ENCODE measurements at places on chromosomes 7 and 10.

- no peak for DNase-seq
These were observed 120.9 kb upstream of the DIP2C start for GRCh38 chr10:810351-810846.

DNA sequence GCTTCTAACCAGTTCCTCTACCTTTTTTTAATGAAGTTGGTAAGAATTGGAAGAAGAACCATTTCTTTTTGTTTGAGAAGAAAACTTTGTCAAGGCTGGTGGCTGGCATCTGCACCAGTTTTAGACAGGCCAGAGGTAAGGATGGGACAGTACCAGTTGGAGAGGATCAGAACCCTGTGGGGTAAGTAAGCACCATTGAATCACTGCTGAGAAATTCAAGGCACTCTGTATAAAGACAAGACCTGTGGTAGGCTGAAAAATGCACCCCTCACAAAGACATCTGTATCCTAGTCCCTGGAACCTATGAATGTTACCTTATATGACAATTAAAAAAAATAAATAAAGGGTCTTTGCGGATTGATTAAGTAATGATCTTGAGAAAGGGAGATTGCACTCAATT lies 166.7 kb upstream of the NRP1 start:
- DNase-seq, result no peak

GRCh38 chr10:103712146-103712545 lies 143.2 kb downstream of the SH3PXD2A start:
- DNase-seq, result no peak

DNA sequence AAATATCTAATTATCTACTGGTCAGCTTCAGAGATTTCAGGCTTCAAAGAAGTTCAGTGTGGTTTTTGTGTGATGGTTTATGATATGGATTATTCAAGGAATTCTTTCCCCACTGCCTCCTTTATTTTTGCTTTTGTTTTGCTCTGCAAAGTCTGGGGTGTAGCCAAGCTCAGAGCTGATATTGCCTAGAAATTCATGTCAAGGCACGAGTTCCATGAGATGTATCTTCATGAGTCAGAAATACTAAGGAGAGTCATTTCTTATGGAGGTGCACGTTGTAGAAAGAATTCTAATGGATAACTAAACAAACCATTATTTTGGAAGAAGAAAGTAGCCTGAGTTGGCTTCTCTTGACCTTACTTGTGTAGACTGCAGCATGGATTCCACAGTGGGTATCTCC lies 37.4 kb downstream of the VIM start:
- DNase-seq, result no peak

DNA sequence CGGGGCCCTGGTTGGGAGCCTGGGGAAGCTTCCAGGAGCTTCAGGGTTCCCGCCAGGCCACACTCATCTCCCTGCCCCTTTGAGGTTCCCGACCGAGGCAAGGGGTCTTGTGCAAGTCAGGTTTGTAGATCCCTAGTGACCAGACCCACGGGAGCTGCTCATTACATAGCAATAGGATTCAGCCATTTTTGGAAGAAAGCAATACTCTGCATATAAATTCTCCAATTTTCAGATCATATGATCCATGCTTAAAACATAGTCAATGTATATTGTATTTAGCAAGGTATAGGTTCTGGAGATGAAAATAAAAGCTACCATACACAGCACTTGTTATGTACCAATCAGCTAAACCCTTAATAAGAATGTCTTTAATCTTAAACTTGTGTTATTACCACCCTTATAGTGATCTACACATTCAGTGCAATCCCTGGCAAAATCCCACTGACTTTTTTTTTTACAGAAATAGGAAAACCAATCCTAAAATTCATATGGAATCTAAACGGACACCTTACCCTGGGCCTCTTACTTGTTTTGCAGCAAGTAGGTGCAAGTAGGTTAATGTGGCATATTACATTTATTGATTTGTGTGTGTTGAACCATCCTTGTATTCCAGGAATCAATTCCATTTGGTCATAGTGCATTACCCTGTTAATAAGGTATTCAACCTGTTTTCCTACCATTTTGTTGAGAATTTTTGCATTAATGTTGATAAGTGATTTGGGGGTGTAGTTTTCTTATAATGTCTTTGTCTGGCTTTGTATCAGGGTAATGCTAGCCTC lies 13.8 kb upstream of the FKBP9 start:
- no peak for DNase-seq

DNA sequence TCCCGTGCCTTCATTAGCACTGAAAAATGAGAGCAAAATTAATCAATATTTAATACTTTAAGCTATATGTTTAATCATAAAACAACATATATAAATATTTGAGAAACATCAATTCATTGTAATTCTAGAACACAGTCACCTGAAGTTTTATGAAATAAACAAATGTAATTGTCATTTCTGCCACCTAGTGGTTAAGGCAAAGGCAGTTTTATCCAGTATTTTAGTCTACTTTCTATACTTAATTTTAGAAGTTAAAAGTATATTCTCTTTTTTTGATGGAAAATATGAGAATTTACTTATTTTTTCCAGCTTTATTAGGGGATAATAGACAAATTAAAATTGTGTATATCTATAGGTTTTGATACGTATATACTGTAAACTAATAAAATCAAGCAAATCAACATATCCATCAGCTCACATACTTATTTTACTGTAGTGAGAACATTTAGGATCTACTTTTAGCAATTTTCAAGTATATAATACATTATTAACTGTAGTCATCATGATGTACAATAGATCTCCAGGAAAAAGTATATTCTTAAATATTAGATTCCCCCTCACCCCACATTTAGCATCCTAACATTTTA lies 16.9 kb downstream of the PCGF6 start:
- no peak for DNase-seq

GRCh38 chr7:91915401-91916050 lies 25.1 kb upstream of the AKAP9 start:
- DNase-seq, result no peak

DNA sequence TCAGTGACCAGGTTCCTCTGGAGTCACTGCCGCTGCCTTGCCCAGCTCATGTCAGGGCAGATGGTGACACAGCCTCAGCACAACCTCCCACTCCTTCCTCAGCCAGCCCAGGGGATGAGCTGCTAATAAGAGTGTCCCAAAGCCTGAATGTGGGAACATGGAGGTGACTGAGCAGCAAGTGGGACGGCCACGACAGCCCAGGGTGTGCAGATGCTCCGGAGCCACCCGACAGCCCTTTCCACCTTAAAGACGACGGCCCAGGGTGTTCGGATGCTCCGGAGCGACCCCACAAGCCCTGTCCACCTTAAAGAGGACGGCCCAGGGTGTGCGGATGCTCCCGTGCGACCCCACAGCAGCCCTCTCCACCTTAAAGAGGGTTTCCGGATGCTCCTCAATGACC lies 89.2 kb downstream of the DIP2C start:
- no peak for DNase-seq

GRCh38 chr7:141073641-141074161 lies at the start of gene TMEM178B:
TSS of gene TMEM178B (plus strand) at chr7:141074064.
- no peak for DNase-seq

- DNase-seq, result peak; percentile 58
These were observed 201.3 kb downstream of the JCAD start for GRCh38 chr10:29857843-29858701.

DNA sequence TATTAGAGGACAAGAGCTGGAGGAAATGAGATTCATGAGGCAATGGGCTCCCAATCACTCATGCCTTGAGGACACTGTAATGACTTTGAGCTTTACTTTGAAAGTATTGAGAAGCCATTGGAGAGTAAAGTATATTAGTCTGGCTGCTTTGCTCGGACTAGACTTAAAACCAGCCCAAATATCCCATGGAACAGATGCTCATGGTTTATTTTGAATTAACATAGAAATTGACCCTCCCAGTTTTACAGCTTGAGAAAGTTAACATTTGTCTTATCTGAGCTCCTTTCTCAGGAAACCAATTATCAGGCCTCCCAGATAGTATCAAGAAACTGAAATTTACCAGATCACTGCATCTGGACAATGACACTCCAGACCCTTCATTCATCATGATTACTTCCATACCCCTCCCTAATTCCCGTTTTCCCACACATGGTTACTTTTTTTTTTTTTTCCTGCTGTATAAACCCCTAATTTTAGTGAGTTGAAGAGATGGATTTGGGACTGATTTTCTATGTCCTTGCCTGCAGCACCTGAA lies 270.8 kb upstream of the SMIM30 start:
- no peak for DNase-seq

GRCh38 chr7:122651451-122651850 lies 47.5 kb downstream of the RNF133 start:
- DNase-seq, result no peak

GRCh38 chr7:22885797-22886261 lies 63.2 kb upstream of the TOMM7 start:
- DNase-seq, result no peak

GRCh38 chr7:139075871-139076686 lies 33.4 kb downstream of the ZC3HAV1 start:
- no peak for DNase-seq

- DNase-seq, result no peak
These were observed 90.0 kb downstream of the CHCHD3 start for GRCh38 chr7:132991615-132992587.

DNA sequence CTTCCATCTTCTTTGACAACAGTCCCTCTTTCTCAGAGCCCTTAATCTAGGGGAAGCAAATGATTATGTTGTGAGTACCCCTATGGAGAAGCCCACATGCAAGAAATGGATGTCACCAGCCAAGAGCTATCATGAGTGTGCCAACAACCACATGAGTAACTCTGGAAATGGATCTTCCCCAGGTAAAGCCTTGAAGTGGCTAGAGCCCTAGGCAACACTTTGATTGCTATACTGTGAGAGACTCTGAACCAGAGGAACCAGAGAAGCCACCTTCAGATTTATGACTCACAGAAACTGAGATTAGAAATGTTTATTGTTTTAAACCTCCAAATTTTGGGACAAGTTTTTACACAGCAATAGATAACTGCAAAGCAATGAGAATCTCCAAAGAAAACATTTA lies 60.9 kb upstream of the COL1A2 start:
- DNase-seq, result no peak

GRCh38 chr7:21916176-21916575 lies 29.5 kb downstream of the CDCA7L start:
- no peak for DNase-seq

DNA sequence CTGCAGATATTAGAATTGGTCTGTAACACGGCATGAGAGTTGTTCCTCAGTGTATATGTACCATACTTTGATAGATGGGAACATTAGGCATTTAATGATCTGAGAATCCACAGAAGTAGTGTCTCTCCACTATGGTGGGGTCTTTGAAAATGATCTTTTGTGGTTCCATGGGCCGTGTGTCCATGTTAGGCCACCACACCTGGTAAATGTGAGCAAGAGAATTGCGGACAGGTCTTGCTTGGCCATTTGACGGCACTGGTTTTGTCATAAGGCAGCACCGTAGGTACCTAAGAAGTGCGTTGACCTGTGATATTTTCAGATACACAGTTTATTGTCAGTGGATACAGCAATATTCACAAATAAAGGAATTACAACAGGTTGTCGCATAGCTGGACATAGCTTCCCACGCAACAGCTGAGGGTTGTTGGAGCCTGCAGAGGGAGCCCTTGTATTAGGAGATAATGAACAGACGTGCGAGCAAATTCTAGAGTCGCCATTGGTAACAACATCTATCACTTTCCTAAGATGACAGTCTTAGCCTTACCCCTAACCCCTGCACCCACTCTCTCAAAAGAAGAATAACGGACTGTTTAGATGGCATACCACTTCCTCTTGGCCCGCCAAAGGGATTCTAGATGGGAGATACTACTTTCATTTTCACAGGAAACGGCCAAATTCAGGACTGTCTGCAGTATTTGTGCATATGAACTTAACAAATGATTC lies 111.4 kb downstream of the COL28A1 start:
- DNase-seq, result peak; percentile 10

- DNase-seq, result no peak
These were observed 111.1 kb downstream of the EBF3 start for GRCh38 chr10:129852829-129853561.

DNA sequence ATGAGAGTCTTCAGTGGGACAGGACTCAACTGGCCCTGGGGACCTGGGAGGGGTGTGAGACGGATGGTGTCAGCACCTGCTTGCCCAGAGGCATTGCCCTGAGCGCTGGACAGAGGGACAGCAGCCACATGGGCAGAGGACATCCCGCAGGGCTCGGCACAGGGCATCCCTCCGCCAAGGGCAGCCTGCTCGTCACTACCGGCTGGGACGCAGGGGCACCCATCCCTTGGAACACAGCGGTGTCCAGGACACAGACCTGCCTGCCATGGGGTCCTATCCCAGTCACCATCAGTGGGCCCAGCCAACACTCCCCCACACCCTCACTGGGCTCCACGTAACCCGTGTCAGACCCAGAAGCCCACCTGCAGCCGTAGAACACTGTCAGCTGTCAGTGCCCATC lies 109.3 kb downstream of the LARP4B start:
- no peak for DNase-seq

- DNase-seq, result no peak
These were observed 464 bp downstream of the KIAA1217 start for GRCh38 chr10:24209432-24209771.

DNA sequence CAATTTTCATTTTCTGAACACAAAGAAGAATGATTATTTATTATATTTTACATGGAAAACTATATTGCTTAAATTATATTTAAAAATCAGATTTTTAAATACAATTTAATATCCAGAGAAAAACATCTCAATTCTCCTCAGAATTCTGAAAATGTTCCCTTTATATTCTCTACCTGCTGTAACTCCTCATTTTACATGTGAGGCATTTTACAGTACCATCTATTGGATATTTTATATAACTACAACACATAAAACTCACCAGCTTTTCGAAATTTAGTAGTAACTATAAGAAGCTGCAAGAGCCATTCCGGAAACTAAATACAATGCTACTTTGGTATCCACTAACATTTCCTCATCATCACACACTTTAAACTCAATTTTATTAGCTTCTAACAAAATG lies 264.6 kb downstream of the DGKB start:
- DNase-seq, result no peak

DNA sequence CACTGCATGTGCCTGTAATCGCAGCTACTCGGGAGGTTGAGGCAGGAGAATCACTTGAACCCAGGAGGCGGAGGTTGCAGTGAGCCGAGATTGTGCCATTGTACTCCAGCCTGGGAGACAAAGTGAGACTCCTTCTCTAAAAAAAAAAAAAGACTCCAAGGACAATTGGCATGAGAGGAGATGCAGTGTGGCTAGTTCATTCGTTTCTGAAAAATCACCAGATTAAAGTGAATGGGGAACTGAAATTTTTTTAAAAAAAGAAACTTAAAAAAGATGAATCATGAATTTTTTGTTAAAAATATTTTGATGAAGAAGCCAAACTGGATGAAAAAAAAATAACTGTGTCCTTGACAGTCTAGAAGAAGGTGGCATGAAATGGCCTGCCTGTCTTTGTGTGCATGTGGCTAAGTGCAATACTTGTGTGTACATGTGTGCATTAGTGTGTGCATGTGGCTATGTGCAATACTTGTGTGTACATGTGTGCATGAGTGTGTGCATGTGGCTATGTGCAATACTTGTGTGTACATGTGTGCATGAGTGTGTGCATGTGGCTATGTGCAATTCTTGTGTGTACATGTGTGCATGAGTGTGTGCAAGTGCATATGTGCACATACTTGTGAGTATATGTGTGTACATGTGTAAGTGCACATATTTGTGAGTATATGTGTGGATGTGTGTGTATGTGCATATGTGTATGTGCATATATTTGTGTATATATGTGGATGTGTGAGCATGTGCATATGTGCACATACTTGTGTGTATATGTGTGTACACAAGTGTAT lies 391.7 kb upstream of the KLF6 start:
- no peak for DNase-seq

Measured in pulmonary artery endothelial cell (primary cell).